C1 segment of cervical spinal cord (tissue), 14 donors: ENCODE measurements at places on chromosomes 12 and 14.

DNA sequence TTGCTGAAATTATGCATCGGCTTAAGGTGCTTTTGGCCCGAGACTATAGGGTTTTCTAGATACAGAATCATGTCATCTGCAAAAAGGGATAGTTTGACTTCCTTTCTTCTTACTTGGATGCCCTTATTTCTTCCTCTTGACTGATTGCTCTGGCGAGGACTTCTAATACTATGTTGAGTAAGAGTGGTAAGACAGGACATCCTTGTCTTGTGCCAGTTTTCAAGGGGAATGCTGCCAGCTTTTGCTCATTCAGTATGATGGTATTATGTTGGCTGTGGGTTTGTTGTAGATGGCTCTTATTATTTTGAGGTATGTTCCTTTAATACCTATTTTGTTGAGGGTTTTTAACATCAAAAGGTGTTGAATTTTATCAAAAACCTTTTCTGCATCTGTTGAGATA is 8.3 kb downstream of the BMAL2 start:
- DNase-seq: no peak

- no peak for DNase-seq
Measured at GRCh38 chr14:60637479-60638315, 11.6 kb downstream of the SIX1 start.

DNA sequence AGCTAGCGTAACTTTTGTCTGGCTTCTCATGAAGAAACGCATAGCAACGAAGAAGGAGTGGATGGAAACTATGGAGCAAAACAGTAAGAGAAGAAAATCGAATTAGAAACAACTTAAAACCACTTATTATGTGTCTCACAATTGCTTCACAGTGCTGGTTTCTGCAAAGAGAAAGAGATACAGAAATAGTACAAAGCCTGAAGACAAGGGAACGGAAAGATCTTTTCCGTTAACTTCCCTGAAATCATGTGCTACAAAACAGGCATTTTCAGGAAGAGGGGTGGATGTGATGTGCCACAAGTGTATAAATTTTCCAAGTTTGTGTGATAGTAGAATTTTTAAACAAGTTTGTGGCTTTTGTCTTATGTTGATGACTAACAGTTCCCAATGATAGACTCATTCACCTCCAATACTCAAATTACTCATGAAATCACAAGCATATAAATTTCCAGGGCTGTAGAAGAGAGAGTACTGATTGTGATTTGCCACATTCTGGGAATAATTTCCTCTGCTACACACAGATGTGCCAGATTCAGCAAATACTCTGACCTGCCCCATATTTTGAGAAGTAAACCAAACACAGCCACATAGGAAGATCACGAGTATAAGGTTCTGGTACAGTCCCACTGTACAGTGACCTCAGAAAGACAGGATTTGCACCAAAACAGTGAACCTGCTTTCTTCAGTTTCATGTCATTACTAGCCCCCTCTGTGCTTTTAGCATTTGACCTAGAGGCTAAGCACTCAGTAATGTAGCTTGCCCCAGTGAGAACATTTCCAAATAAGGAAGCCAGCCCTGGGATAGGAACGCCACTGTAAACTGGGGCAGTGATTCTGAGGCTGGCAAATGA is 41.4 kb upstream of the PPFIA2 start:
- no peak for DNase-seq

GRCh38 chr14:83975841-83976770 is 1553.8 kb upstream of the FLRT2 start:
- no peak for DNase-seq

- DNase-seq: no peak
Measured at GRCh38 chr12:132490422-132491137, 629 bp downstream of the FBRSL1 start.

DNA sequence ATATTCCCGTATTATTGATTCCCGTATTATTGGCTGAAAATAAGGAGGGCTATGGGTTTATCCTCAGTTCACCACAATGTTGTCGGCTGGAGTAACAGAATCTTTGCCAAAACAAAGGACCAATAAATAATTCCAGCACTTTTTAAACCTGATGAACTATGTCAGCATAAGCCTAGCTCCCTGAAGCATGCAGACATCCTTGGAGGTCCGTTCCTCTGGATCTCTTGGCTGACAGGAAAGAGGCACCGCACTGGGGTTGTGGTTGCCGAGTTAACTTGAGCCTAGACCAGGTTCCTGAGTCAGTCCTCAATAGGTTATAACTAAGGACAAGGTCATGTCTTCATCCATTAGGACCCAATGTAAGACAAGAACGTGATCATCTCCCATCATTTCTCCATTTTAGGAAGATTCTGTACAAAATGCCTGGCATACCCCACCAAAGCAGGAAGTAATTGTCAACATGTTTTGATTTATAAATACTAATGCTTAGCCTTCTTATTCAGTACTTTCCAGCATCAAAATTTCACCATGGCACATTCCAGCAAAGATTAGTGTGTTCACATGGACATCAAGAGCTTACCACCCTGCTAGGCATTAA is 36.6 kb downstream of the NID2 start:
- DNase-seq: no peak

- no peak for DNase-seq
Measured at GRCh38 chr12:132881818-132882217, 5.6 kb downstream of the CHFR start.

GRCh38 chr12:131112700-131113290 is 159.1 kb downstream of the ADGRD1 start:
- DNase-seq: no peak

DNA sequence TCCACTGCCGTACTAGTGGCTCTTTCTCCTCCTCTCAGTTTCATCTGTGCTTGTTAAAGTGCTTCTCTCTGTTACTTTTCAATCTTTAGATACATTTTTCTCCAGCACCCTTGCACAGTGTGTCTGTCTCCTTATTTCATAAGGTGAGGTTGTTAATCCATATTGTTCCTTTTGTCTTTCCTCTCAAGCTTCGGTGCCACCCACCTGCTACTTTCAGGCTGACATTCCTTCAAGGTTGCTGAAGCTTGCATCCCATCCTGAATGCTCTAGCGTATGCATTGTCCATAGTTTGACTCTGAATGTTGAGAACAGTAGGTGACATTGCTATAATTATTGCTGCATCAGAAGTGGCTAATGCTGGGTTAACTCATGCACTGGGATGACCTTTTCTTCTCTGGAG is 20.6 kb downstream of the TUNAR start:
- no peak for DNase-seq

DNA sequence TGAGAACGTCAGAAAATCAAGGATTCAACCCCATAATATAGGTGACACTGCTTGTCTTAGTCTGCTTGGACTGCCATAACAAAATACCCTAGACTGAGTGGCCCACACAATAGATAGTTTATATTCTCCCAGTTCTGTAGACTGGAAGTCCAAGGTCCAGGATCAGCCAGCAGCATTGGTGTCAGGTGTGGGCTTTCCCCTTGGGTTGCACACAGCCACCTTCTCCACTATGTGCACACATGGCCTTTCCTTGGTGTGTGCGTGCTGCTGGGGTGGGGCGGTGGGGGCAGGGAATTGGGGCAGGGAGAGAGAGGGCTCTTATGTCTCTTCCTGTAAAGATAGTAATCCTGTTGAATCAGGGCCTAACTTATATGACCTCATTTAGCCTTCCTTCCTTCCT is 106.4 kb downstream of the SLC25A47 start:
- no peak for DNase-seq

GRCh38 chr12:116919706-116920485 is 9.1 kb downstream of the FBXW8 start:
- DNase-seq: no peak

- DNase-seq: no peak
Measured at GRCh38 chr12:44502681-44503080, 373.4 kb downstream of the NELL2 start.

- no peak for DNase-seq
Measured at GRCh38 chr14:102541771-102542170, 32.2 kb upstream of the ANKRD9 start.

GRCh38 chr12:127650626-127651025 is 616.3 kb upstream of the TMEM132C start:
- no peak for DNase-seq

DNA sequence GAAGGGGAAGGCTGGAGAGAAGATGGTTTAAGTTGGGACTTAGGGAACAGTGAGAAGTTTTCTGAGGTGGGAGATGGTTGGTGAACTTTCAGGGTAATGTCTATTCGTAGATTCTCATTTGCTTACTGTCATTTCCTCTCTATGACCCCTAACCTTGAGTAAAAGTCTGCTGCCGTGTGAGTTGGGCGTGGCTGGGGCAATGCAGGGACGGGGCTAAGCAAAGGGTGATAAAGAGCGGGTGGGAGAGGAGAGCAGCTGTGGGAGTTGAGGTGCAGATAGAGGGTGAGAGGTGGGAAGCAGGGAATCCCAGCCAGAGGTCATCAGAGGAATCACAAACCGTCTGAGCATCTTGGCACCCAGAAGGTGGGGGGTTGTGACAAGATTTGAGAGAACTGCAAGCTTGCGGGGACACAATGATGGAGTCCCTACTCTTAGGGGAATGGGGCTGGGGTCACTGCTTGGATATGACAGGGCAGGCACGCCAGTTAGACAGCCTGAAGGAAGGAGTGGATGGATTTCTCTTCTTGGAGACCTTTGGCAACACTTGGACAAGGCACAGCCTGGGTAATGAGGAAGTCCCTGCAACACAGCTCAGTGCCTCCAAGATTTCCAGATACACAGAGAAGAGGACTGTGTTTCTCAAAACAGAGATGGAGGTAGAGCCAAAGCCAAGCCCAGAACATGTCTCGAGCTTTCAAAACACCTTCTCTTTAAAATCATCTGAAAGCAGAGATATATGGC is 45.9 kb upstream of the CTDSP2 start:
- DNase-seq: no peak

GRCh38 chr12:53196486-53196885 is 10.6 kb downstream of the ITGB7 start:
- no peak for DNase-seq

GRCh38 chr12:70627677-70628076 is 9.6 kb downstream of the PTPRB start:
- no peak for DNase-seq

GRCh38 chr12:52444647-52445595 is 7.0 kb downstream of the KRT6B start:
- no peak for DNase-seq

- no peak for DNase-seq
Measured at GRCh38 chr12:132178316-132178715, 34.1 kb downstream of the NOC4L start.

GRCh38 chr12:93156086-93156716 is 221.5 kb upstream of the NUDT4 start:
- DNase-seq: no peak

DNA sequence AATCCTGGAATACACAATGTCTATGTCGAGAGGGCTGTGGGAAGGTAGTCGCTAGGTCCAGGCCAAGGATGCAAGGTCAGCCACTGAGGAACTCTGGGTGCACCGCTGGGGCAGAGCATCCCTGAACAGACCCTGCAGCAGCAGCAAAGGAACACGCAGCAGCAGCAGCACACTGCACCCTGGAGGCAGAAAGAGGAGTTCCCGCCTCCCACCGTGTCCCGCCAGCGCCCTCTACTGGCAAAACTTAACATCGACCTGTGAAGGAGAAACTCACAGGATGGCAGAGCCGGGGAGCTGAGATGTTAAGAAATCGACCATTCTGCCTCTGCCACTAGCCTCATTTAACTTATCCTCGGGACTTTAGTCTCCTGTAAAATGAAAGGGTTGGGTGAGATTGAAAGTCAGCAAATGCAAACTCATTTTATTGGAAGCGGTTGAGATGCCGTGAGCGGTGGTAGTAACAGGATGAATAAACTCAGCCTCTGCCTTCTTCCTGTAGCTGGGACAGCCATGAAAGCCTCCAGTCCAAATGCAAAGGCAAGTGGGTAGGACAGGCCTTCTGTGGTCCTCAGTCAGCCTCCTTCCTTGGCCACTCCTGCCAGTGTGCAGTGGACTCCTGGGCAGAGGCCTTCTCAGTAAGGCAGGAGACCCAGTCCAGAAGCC is 45.6 kb downstream of the STAB2 start:
- DNase-seq: no peak

- DNase-seq: no peak
Measured at GRCh38 chr12:68899251-68899771, 33.7 kb downstream of the CPM start.

DNA sequence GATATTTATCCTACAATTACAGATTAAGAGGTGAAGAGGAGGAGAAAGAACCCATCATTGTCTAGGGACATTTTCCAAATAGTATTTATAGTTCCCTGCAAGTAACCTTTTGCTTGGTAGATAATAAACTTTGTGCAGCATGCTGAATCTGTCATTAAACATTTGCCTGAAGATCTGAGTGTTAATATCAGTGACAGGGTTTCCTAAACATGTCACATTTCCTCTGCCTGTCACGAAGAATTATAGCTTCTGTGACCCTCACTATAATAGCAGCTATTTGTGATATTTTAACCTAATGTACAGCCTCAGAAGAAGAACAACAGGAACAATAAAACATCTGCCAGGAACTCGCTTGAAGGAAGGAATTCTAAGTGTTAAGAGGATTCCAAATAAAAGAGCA is 350.3 kb downstream of the GXYLT1 start:
- DNase-seq: no peak

DNA sequence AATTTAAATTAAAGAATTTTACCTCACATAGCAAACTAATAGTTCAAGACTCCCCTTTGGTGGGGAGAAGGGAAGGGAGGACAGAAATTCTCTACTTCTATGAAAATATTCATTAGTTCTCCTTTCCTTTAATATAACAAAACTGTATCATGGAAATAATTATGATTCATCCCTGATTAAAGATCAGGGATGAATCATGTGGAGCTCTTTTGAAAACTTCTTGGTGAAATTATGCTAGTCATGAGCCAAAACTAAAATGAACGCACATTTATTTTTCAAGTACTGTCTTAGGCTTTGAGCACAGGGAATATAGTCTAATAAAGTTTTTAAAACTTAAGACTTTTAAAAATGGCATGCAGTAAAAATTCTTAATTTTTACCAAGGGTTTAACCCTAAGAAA is 17.1 kb downstream of the TMBIM4 start:
- DNase-seq: no peak

- no peak for DNase-seq
Measured at GRCh38 chr14:67019796-67020195, 169.4 kb upstream of the GARIN2 start.

GRCh38 chr12:52601671-52602070 is 408 bp upstream of the KRT72 start:
- DNase-seq: no peak

GRCh38 chr12:21528953-21529352 is 2.9 kb downstream of the SPX start:
- no peak for DNase-seq
